ENCODE measurements at places on chromosomes 4 and X. TPM values are rescaled to one million over a fixed set of nuclear protein-coding genes. Genes with fewer than 3 reads are reported as not detected.

Gene UGT2B17
- not detected for total RNA-seq

Gene CRMP1
- total RNA-seq = 0.08 TPM

Gene TLR2
- 0.12 TPM for total RNA-seq

Gene MAGEB10
- total RNA-seq = not detected

Gene STOX2
- total RNA-seq = 0.82 TPM

Gene CORIN
- total RNA-seq = 0.12 TPM

Data from smooth muscle cell of the coronary artery (primary cell).